ENCODE measurements at places on chromosomes 2 and 18. TPM values are rescaled to one million over a fixed set of nuclear protein-coding genes. Genes with fewer than 3 reads are reported as not detected.

GRCh38 chr2:238716585-238716984, 131.3 kb upstream of the TWIST2 start:
- peaks cover 15% of the 10 kb centered on the region for H3K27me3 ChIP-seq
- H3K4me1 ChIP-seq = no peaks in the 10 kb centered on the region
- no peaks in the 10 kb centered on the region for H3K36me3 ChIP-seq
- H3K4me3 ChIP-seq = no peak overlapping the region

DNA sequence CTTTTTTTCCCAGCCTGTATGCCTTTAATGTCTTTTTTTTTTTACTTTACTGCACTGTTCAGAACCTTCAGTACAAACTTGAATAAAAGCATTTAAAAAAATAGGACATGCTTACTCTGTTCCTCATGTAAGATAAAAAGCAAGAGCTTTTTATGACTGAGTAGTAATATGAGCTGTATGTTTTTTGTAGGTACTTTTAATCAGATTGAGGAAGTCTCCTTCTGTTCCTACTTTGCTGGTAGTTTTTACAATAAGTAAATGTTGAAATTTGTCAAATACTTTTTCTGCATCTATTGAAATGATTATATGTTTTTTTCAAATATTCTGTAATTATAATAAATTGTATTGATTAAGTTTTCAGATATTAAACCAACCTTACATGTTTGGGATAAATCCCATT, 189.8 kb downstream of the FAM210A start:
- H3K36me3 ChIP-seq = no peaks in the 10 kb centered on the region
- H3K27me3 ChIP-seq = peaks cover 5% of the 10 kb centered on the region
- DNase-seq = no peak
- no peak overlapping the region for H3K4me3 ChIP-seq
- H3K27ac ChIP-seq = no peak overlapping the region
- H3K4me1 ChIP-seq = no peaks in the 10 kb centered on the region

GRCh38 chr2:169975221-169975620, 148.0 kb downstream of the UBR3 start:
- no peaks in the 10 kb centered on the region for H3K4me1 ChIP-seq
- H3K4me3 ChIP-seq = no peak overlapping the region

DNA sequence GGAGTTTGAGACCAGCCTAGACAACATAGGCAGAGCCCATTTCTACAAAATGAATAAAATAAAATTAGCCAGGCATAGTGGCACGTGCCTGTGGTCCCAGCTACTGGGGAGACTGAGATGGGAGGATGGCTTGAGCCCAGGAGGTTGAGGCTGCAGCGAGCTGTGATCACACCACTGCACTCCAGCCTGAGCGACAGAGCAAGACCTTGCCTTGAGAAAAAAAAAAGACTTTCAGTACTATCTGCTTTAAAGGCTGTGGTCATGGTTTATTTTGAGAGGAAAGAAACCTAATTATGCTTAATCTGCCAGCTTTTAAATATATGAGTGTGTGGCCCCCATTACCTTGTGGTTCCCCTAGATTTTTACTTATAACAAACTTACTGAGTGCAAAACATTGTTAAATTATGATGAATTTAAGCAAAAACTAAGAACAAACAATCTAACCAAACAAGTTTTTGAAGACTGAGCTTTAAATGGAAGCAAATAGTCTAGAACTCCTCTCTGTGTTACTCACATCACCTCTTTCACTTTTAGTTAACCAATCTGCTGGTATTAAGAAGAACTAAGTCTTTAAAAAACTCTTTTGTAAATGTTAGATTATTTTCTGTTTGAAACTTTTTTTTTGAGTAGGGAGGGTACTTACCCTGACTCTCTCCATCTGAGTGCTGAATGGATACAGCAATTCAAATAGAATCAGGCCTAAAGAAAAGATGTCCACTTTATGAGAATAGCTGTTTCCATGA, 65.4 kb downstream of the EIF2AK3 start:
- DNase-seq = no peak
- no peak overlapping the region for H3K27ac ChIP-seq
- no peaks in the 10 kb centered on the region for H3K4me1 ChIP-seq
- H3K4me3 ChIP-seq = no peak overlapping the region
- peaks cover 18% of the 10 kb centered on the region for H3K36me3 ChIP-seq

DNA sequence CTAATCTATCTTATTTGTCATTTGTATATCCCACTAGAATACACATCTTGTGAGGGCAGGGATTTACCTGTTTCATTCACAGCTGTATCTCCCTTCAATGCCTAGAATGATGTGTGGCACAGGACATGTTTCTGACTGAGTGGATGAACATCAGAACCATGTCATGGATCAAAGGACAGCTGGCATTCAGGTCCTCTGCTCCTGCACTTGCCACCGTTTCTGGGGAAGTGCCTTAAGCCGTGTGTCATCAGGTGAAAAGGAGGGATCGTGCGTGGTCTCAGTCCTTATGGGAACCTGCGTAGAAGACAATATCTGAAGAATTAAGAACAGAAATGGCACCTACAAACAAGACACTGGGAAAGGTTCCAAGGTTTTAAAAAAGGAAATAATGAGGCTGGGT, 206.1 kb upstream of the GATA6 start:
- peaks cover 17% of the 10 kb centered on the region for H3K27me3 ChIP-seq
- no peaks in the 10 kb centered on the region for H3K36me3 ChIP-seq
- H3K4me3 ChIP-seq = no peak overlapping the region
- H3K4me1 ChIP-seq = no peaks in the 10 kb centered on the region
- DNase-seq = no peak

DNA sequence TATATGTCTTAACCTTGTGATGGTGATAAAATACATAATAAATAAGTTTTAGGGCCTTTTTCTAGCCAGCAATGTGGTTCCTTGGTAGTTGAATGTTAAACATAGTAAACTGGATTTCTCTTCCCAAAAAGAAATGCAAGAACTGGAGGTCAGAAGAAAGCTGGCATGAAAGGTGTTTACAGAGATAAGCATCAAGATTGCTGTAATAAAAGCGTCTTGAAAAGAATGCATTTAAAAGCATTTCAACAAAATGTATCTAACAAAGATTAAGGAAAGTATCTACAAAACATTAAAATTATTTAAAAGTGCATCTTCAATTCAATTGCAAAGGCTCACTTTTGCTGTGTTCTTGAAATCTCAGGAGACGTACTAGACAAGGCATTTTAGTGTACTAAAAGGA, 419.0 kb downstream of the ERBB4 start:
- no peaks in the 10 kb centered on the region for H3K27me3 ChIP-seq
- no peaks in the 10 kb centered on the region for H3K4me1 ChIP-seq
- no peak overlapping the region for H3K27ac ChIP-seq

The INO80C gene
- total RNA-seq = 4.4 TPM

The GALNT3 gene
- 2.0 TPM for total RNA-seq

All from IMR-90 (cell line).